ENCODE measurements at places on chromosomes 12 and 14.

- no peak for DNase-seq
These were observed 51.3 kb downstream of the WASHC4 start for GRCh38 chr12:105158876-105159275.

GRCh38 chr12:103785243-103786031 lies 55.6 kb downstream of the NT5DC3 start:
- no peak for DNase-seq

- no peak for DNase-seq
These were observed 37.2 kb downstream of the GABARAPL1 start for GRCh38 chr12:10249690-10250455.

- DNase-seq = no peak
These were observed 31.7 kb downstream of the RTRAF start for GRCh38 chr14:52020866-52021717.

DNA sequence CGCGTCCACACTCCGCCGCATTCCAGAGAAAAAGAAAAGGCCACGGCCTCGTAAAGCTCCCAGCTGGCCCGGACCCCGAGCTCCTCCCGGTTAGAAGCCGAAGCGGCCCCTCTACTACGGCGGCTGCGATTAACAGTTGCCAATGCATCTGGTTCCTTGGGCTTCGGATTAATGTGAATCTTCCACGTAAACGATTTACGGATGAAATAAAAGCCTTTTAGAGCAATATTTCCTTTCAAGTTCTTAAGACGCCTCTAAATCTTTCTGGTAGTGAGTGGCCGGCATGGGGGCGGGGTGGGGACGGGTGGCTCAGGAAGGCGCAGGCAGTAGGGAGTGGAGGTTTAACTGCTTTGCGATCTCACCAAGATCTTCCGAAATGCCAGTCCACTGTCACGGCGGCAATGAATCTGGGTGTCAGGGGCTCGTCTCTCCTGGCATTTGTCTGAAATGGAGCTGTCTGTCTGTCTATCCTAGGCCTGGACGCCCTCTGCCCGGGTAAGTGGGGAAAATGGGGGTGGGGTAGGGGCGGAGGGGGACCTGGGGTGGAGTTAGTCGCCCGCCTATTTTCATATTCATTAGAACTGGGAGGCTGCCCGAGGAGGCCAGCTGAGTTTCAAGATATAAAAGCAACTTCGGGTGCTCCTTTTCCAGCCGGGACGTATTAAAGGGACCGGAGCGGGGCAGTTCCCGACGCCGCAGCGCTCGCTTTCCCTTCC lies 413 bp upstream of the ALX1 start:
- DNase-seq = no peak

GRCh38 chr14:94345344-94346064 lies 22.4 kb upstream of the SERPINA6 start:
- DNase-seq = no peak

All from activated CD4-positive, alpha-beta T cell treated with anti-CD3 and anti-CD28 coated beads, Interleukin-2, amount 50 U/mL, for 48 hours (primary cell).